ENCODE measurements at places on chromosomes 12 and 14. TPM values are rescaled to one million over a fixed set of nuclear protein-coding genes. Genes with fewer than 3 reads are reported as not detected.
A peak's percentile ranks its signal among the peaks of the same experiment; 100 is the strongest.

Gene ADCY4
- total RNA-seq, result 11.3 TPM

GRCh38 chr12:84994426-84994825 is 41.7 kb downstream of the TSPAN19 start:
- peak; percentile 32 for DNase-seq
- H3K27ac ChIP-seq, result no peak overlapping the region
- H3K27me3 ChIP-seq, result no peaks in the 10 kb centered on the region
- H3K36me3 ChIP-seq, result no peaks in the 10 kb centered on the region
- no peak overlapping the region for H3K4me3 ChIP-seq

GRCh38 chr14:81401420-81402122 is 1.4 kb upstream of the STON2 start:
- no peaks in the 10 kb centered on the region for H3K27me3 ChIP-seq
- no peaks in the 10 kb centered on the region for H3K36me3 ChIP-seq
- H3K4me1 ChIP-seq, result no peaks in the 10 kb centered on the region

DNA sequence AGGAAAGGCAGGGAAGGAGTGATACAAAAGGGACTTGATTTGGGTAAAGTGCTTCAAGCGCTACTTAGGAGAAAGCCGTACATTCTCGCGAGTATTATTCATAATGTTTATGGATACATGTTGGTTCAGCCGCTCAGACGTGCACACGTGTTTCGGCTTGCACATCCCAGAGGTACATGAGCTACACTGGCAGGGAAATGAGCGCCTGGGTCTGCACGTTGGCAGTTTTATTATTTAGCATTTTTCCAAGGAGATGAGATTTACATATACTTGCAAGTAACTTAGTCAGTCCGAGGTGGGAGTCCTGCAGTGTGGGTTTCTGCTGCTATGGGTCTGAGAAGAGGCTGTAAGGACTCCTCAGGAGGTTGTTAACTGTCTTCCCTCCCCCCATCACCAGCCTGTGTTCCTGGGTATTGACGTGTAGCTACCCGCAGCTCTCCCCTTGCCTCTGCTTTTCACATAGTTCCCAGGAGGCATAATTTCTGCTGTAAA is 1.5 kb downstream of the PRKCH start:
- H3K4me1 ChIP-seq, result peaks cover 22% of the 10 kb centered on the region
- DNase-seq, result no peak
- H3K36me3 ChIP-seq, result peaks cover 3% of the 10 kb centered on the region
- H3K27me3 ChIP-seq, result no peaks in the 10 kb centered on the region
- H3K4me3 ChIP-seq, result peak overlapping the region; percentile 76
- peak overlapping the region; percentile 83 for H3K27ac ChIP-seq

DNA sequence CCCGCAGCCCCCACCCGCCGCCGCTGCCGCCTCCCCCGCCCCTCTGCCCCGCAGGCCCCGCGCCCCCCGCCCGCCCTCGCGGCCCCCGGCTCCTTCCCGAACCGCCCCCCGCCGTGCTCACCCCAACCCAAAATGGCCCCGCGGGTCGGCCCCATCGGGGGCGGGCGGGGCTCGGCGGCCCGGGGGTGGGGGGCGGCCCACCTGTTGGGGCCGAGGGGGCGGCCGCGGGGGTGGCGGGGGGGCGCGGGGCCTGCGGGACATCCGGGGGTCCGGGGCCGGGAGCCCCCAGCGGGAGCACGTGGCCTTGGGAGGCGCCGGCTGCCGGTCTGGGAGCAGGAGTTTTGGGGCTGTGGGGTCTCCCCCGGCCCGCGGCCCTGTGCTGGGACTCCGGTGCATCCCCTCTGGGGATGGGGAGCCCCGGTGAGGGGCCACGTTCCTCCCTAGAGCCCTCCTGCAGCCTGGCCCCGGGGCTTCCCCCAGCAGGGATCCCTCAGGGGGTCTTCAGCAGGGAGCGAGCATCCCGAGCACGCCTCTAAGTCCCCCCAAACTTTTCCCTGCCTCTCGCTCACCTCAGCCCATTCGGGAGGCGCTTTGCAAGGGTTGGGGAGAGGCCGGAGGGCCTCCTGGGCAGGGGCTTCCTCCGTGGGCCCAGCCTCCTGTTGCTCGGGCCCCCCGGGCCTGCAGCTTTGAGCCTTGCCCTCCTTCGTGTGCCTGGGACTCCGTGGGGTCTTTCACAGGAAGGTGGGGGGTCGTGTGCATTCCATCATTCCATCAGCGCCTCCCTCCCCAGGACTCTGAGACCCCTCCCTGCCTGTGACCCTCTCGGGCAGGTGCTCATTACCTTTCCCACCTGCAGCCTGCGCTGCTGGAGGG is 710 bp downstream of the MTA1 start:
- peaks cover 43% of the 10 kb centered on the region for H3K4me1 ChIP-seq
- no peak overlapping the region for H3K27ac ChIP-seq
- peak overlapping the region; percentile 63 for H3K4me3 ChIP-seq
- H3K36me3 ChIP-seq, result no peaks in the 10 kb centered on the region

- H3K36me3 ChIP-seq, result no peaks in the 10 kb centered on the region
- H3K27me3 ChIP-seq, result no peaks in the 10 kb centered on the region
- H3K4me3 ChIP-seq, result no peak overlapping the region
- H3K27ac ChIP-seq, result no peak overlapping the region
- no peak for DNase-seq
Observed at GRCh38 chr12:111063295-111064026, 143.1 kb upstream of the MYL2 start.

Gene NR4A1
- total RNA-seq, result 96.7 TPM

GRCh38 chr12:31362115-31362758 is 36.3 kb upstream of the SINHCAF start:
- H3K27me3 ChIP-seq, result no peaks in the 10 kb centered on the region
- H3K27ac ChIP-seq, result peak overlapping the region; percentile 65
- H3K4me3 ChIP-seq, result peak overlapping the region; percentile 20
- H3K36me3 ChIP-seq, result no peaks in the 10 kb centered on the region
- peak; percentile 4 for DNase-seq
- peaks cover 25% of the 10 kb centered on the region for H3K4me1 ChIP-seq

DNA sequence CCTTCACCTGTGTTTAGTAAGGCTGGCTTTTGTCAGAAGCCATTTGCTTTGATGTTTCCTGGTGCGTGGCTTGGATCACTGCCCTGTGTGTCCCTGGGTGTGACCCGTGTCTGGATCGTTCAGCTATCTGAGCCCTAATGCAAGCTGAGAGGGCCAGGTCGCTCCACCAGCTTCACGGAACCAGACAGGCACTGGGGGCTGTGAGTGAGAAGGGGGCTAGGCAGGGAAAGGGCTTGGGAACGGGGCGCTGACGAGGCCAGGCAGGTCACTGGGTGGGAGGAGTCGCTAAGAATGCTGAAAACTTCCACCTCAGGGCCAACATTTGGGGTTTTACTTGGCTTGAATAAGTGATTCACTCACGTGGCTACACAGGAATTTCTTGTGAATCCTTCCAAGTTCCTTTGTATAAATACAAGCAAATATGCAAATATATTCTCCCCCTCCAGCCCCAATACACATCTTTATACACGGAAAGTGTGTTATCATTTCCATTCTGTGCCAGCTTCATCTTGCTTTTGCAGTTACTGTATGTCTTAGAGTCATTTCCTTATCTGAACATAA is 24.2 kb upstream of the MMP17 start:
- no peak for DNase-seq
- no peak overlapping the region for H3K4me3 ChIP-seq
- no peaks in the 10 kb centered on the region for H3K27me3 ChIP-seq
- H3K27ac ChIP-seq, result no peak overlapping the region
- peaks cover 11% of the 10 kb centered on the region for H3K4me1 ChIP-seq
- peaks cover 17% of the 10 kb centered on the region for H3K36me3 ChIP-seq

- no peaks in the 10 kb centered on the region for H3K27me3 ChIP-seq
- no peaks in the 10 kb centered on the region for H3K36me3 ChIP-seq
- peaks cover 58% of the 10 kb centered on the region for H3K4me1 ChIP-seq
- no peak overlapping the region for H3K4me3 ChIP-seq
- DNase-seq, result no peak
- H3K27ac ChIP-seq, result no peak overlapping the region
Observed at GRCh38 chr12:113066813-113067400, 10.4 kb downstream of the DTX1 start.

Gene ACOT4
- total RNA-seq, result 3.0 TPM

DNA sequence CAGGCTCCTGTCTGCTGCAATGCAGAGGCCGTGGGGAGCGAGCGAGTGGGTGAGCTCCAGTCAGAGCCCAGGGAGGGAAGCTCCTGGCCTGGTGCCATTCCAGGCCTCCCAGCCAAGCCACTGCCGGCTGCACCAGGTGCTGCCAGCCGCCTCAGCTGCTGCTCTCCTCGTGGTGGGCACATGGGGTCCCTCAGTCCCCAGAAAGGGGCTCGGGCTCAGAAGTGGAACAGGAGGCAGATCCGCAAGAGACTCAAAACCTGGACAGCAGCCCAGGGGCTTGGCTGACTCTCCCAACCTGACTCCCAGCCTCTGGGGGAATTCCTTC is 2.4 kb downstream of the ABCB9 start:
- H3K27me3 ChIP-seq, result no peaks in the 10 kb centered on the region
- H3K36me3 ChIP-seq, result no peaks in the 10 kb centered on the region
- H3K4me1 ChIP-seq, result peaks cover 16% of the 10 kb centered on the region
- DNase-seq, result no peak

- no peaks in the 10 kb centered on the region for H3K36me3 ChIP-seq
- DNase-seq, result no peak
- no peak overlapping the region for H3K27ac ChIP-seq
- no peak overlapping the region for H3K4me3 ChIP-seq
Observed at GRCh38 chr12:22268973-22269372, 65.5 kb downstream of the ST8SIA1 start.

DNA sequence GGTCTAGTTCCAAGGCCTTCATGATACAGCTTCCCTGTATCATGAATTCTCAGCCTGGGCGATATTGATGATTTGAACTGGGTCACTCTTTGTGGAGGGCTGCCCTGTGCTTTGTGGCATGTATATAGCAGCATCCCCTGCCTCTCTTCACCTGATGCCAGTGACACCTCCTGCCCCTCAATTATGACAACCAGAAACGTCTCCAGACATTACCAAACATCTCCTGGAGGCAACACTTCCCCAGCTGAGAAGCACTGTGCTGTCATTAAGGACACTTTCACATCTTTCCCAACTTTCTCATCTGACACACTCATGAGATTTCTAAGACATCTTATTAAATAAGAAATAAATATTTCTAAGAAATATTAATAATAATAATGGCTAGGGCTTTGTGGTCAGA is 315.3 kb downstream of the BCL11B start:
- H3K36me3 ChIP-seq, result no peaks in the 10 kb centered on the region
- no peak for DNase-seq
- no peaks in the 10 kb centered on the region for H3K27me3 ChIP-seq
- no peak overlapping the region for H3K27ac ChIP-seq

GRCh38 chr12:56676851-56677580 is 11.1 kb downstream of the PTGES3 start:
- no peak overlapping the region for H3K27ac ChIP-seq
- peaks cover 34% of the 10 kb centered on the region for H3K4me1 ChIP-seq
- H3K27me3 ChIP-seq, result no peaks in the 10 kb centered on the region
- no peak overlapping the region for H3K4me3 ChIP-seq
- peaks cover 6% of the 10 kb centered on the region for H3K36me3 ChIP-seq

Gene VRTN
- total RNA-seq, result not detected

DNA sequence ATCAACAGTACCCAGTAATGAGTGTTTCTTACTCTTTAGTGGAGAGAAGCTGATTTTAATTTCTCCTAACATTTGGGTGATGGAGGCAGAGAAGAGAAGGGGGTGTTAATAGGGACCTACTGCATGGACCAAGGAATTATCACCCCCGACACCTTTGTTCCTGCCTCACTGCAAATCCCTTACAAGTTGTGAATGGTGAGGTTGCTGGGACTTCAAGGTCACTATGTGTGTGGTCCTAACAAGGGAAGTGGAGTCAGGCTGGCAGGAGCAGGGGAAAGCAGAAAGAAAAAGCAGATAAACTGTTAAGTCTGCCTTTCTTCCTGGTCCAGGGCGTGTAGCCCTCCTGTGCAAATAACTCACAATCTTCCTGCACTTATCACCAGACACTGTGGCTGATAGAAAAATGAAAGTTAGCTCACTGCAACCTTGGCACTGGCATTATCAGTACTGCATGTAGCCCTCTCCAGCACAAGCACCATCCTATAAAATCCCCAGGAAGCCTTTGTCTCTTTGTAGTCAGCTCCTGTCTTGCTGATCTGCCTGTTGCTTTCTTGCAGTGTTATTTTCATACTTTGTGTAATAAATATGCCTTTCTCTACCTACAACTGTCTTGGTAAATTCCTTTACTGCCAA is 112.3 kb upstream of the DNM1L start:
- H3K27ac ChIP-seq, result no peak overlapping the region
- no peaks in the 10 kb centered on the region for H3K4me1 ChIP-seq
- no peaks in the 10 kb centered on the region for H3K36me3 ChIP-seq
- H3K27me3 ChIP-seq, result no peaks in the 10 kb centered on the region

DNA sequence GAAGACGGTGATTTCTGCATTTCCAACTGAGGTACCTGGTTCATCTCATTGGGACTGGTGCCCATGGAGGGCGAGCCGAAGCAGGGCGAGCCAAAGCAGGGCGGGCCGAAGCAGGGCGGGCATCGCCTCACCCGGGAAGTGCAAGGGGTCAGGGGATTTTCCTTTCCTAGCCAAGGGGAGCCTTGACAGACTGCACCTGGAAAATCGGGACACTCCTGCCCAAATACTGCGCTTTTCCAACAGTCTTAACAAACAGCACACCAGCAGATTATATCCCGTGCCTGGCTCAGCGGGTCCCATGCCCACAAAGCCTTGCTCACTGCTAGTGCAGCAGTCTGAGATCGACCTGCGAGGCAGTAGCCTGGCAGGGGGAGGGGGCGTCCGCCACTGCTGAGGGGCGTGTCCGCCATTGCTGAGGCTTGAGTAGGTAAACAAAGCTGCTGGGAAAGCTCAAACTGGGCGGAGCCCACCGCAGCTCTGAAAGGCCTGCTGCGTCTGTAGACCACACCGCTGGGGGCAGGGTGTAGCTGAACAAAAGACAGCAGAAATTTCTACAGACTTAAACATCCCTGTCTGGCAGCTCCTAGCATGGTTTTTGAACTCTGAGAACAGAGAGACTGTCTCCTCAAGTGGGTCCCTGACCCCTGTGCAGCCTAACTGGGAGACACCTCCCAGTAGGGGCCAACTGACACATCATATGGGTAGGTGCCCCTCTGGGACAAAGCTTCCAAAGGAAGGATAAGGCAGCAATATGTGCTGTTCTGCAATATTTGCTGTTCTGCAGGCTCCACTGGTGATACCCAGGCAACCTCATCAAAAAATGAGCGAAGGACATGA is 77.2 kb downstream of the BAZ1A start:
- DNase-seq, result peak; percentile 14
- H3K4me3 ChIP-seq, result no peak overlapping the region
- no peaks in the 10 kb centered on the region for H3K4me1 ChIP-seq
- no peaks in the 10 kb centered on the region for H3K27me3 ChIP-seq
- H3K27ac ChIP-seq, result no peak overlapping the region
- peaks cover 70% of the 10 kb centered on the region for H3K36me3 ChIP-seq

Gene SLC41A2
- 3.5 TPM for total RNA-seq

DNA sequence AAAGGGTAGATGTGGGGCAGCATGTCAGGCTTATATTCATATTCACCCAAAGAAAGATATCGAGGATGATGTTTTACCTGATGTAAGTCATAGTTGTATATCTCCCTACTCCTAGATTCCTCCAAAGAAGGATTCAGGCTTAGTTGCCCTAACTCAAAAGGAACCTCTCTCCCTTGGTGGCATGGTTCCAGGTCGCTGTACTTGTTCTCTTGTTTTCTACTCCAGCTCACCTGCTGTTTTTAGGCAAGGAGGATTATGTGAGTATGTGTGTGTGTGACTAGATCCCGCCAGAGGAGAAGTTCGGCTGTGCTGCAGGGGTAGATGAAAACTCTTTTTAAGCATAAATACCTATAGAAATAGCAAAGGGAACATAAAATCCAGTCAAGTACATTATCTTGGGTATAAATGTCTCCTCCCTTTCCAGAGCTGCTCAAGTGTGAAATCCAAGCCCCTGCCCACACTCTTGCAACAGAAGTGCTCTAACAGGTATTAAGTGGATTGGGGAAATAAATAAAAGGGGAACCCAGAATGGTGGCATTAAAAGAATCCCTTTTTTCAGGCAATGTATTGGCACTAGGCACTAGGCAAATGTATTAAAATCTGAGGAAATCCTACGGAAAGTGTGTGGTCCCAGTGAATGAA is 375.7 kb downstream of the ZFP36L1 start:
- H3K4me1 ChIP-seq, result no peaks in the 10 kb centered on the region
- DNase-seq, result no peak
- no peaks in the 10 kb centered on the region for H3K27me3 ChIP-seq
- H3K36me3 ChIP-seq, result no peaks in the 10 kb centered on the region
- H3K4me3 ChIP-seq, result no peak overlapping the region
